ENCODE measurements at places on chromosomes 7 and 10. TPM values are rescaled to one million over a fixed set of nuclear protein-coding genes. Genes with fewer than 3 reads are reported as not detected.

Gene NME8
- total RNA-seq: not detected

Gene SP4
- total RNA-seq: 19.0 TPM

Gene TBX20
- 0.15 TPM for total RNA-seq

Gene RSPH10B
- total RNA-seq: not detected

Gene ALKBH4
- total RNA-seq: 7.7 TPM

GRCh38 chr7:13628239-13629001 is 361.0 kb downstream of the ETV1 start:
- H3K36me3 ChIP-seq: no peaks in the 10 kb centered on the region
- no peaks in the 10 kb centered on the region for H3K27me3 ChIP-seq

GRCh38 chr10:32000937-32001336 is 55.3 kb downstream of the KIF5B start:
- no peak overlapping the region for H3K4me3 ChIP-seq
- no peaks in the 10 kb centered on the region for H3K36me3 ChIP-seq
- no peaks in the 10 kb centered on the region for H3K4me1 ChIP-seq
- DNase-seq: no peak
- H3K27me3 ChIP-seq: no peaks in the 10 kb centered on the region

- peaks cover 2% of the 10 kb centered on the region for H3K36me3 ChIP-seq
- H3K4me1 ChIP-seq: no peaks in the 10 kb centered on the region
- H3K27me3 ChIP-seq: no peaks in the 10 kb centered on the region
- H3K27ac ChIP-seq: no peak overlapping the region
- no peak for DNase-seq
Measured at GRCh38 chr10:93039721-93040120, 20.9 kb upstream of the CYP26C1 start.

DNA sequence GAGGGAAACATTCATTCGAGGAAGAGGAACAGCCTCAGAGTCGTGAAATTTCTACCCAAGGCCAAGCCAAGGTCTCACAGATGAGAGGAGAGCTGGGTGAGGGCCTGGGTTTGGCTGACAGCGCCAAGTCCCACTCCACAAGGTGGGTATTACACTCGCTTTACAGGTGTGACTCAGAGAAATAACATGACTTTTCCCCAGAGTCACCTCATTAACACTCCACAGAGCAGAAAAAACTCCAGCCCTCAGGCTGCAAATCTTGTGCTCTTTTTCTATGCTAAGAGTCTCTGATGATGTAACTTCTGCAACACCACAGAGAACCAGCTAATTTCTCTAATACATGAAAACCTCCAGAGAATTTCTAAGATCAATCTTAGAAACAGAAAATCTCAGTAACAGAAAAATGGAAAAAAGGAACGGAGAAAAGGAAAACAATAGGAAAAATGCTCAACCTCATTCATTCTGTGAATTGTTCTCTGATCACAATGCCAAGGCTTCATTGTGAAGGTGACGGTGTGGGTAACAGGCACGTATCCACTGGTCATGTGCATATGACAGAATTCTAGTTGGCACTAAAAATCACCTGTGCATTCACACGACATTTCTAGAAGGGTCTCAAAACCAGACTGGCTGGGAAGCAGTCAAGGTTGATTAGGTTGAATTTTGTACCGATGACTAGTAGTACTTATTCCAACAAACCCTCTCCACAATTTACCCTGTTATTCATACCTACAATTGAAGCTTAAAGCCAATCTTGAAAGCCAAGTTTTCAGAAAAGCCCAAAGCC is 20.3 kb downstream of the YWHAG start:
- no peak for DNase-seq
- H3K27ac ChIP-seq: no peak overlapping the region
- peaks cover 61% of the 10 kb centered on the region for H3K4me1 ChIP-seq
- H3K4me3 ChIP-seq: no peak overlapping the region
- H3K36me3 ChIP-seq: peaks cover 41% of the 10 kb centered on the region
- no peaks in the 10 kb centered on the region for H3K27me3 ChIP-seq

- DNase-seq: no peak
- no peaks in the 10 kb centered on the region for H3K36me3 ChIP-seq
- no peak overlapping the region for H3K4me3 ChIP-seq
- peaks cover 19% of the 10 kb centered on the region for H3K4me1 ChIP-seq
Measured at GRCh38 chr10:84540022-84540616, 211.7 kb downstream of the CCSER2 start.

DNA sequence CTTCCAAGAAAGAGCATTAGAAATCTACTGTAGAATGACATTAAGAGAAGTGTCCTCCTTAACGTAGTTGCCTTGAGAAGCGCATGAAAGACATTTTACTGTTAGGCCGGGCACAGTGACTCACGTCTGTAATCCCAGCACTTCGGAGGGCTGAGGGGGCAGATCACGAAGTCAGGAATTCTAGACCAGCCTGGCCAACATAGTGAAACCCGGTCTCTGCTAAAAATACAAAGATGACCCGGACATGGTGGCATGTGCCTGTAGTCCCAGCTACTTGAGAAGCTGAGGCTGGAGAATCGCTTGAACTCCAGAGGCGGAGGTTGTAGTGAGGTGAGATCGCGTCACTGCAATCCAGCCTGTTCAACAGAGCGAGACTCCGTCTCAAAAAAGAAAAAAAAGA is 28.9 kb downstream of the TARP start:
- no peaks in the 10 kb centered on the region for H3K27me3 ChIP-seq
- H3K4me3 ChIP-seq: no peak overlapping the region
- H3K27ac ChIP-seq: peak overlapping the region; percentile 10
- DNase-seq: no peak
- H3K36me3 ChIP-seq: peaks cover 3% of the 10 kb centered on the region
- H3K4me1 ChIP-seq: peaks cover 10% of the 10 kb centered on the region

- peak; percentile 40 for DNase-seq
- H3K4me3 ChIP-seq: no peak overlapping the region
- no peaks in the 10 kb centered on the region for H3K27me3 ChIP-seq
- no peaks in the 10 kb centered on the region for H3K36me3 ChIP-seq
- H3K27ac ChIP-seq: no peak overlapping the region
Measured at GRCh38 chr7:47361746-47362215, 220.1 kb downstream of the TNS3 start.

- peaks cover 26% of the 10 kb centered on the region for H3K4me1 ChIP-seq
- peaks cover 10% of the 10 kb centered on the region for H3K27me3 ChIP-seq
- no peak for DNase-seq
- no peaks in the 10 kb centered on the region for H3K36me3 ChIP-seq
Measured at GRCh38 chr7:77419102-77419501, 3.0 kb upstream of the GSAP start.

GRCh38 chr10:77643795-77644468 is 6.3 kb upstream of the KCNMA1 start:
- no peak overlapping the region for H3K4me3 ChIP-seq
- DNase-seq: peak; percentile 29
- H3K27ac ChIP-seq: no peak overlapping the region
- H3K36me3 ChIP-seq: no peaks in the 10 kb centered on the region

- no peak overlapping the region for H3K4me3 ChIP-seq
- H3K27me3 ChIP-seq: peaks cover 7% of the 10 kb centered on the region
- H3K4me1 ChIP-seq: peaks cover 29% of the 10 kb centered on the region
- H3K27ac ChIP-seq: no peak overlapping the region
- no peaks in the 10 kb centered on the region for H3K36me3 ChIP-seq
Measured at GRCh38 chr7:23893176-23893941, 183.3 kb downstream of the STK31 start.

GRCh38 chr10:62001898-62002297 is 100.4 kb downstream of the ARID5B start:
- peak overlapping the region; percentile 79 for H3K27ac ChIP-seq
- H3K4me3 ChIP-seq: peak overlapping the region; percentile 28
- peaks cover 85% of the 10 kb centered on the region for H3K4me1 ChIP-seq
- no peaks in the 10 kb centered on the region for H3K27me3 ChIP-seq
- peaks cover 79% of the 10 kb centered on the region for H3K36me3 ChIP-seq
- no peak for DNase-seq

DNA sequence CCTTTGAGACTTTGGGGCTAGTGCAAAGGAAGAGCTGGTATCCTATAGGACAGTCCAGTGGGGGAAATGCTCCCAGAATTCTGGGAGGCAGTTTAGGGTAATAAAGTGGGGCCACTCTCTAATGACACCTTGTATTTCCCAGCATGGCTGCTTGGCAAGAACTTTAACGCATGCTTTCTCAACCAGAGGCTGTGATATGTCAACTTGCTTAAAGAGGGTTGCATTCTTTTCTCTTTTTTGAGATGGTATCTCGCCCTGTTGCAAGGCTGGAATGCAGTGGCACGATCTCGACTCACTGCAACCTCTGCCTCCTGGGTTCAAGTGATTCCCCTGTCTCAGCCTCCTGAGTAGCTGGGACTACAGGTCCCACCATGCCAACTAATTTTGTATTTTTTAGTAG is 38.4 kb downstream of the ALDH18A1 start:
- H3K36me3 ChIP-seq: peaks cover 61% of the 10 kb centered on the region
- no peak for DNase-seq
- H3K27ac ChIP-seq: no peak overlapping the region
- H3K4me3 ChIP-seq: no peak overlapping the region
- H3K27me3 ChIP-seq: no peaks in the 10 kb centered on the region

DNA sequence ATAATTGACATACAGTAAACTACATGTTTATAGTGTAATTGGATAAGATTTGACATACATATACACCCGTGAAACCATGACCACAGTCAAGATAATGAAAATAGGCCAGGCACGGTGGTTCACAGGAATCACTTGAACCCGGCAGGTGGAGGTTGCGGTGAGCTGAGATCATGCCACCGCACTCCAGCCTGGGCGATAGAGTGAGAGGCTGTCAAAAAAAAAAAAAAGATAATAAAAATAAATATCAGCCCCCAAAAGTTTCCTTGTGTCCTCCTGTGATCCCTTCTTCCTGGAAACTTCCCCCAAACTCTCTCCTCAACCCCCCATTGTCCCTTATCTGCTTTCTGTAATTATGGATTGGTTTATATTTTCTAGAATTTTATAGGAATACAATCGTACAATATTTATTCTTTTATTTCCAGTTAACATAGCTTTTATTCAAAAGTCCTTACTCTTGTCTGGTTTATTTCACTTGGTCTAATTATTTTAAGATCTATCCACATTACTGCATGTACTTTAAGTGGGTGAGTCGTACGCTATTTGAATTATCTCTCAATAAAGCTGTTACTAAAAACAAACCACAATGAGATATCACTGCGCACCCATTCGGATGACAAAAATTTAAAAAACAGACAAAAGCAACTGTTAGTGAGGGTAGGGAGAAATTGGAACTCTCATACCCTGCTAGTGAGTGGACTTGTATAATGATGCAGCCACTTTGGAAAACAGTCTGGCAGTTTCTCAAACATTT is 30.1 kb upstream of the TNPO3 start:
- no peaks in the 10 kb centered on the region for H3K27me3 ChIP-seq
- no peak for DNase-seq

- no peak for DNase-seq
- peaks cover 27% of the 10 kb centered on the region for H3K4me1 ChIP-seq
- no peak overlapping the region for H3K4me3 ChIP-seq
- H3K27me3 ChIP-seq: peaks cover 74% of the 10 kb centered on the region
Measured at GRCh38 chr7:155457544-155458110, 302 bp upstream of the EN2 start.

DNA sequence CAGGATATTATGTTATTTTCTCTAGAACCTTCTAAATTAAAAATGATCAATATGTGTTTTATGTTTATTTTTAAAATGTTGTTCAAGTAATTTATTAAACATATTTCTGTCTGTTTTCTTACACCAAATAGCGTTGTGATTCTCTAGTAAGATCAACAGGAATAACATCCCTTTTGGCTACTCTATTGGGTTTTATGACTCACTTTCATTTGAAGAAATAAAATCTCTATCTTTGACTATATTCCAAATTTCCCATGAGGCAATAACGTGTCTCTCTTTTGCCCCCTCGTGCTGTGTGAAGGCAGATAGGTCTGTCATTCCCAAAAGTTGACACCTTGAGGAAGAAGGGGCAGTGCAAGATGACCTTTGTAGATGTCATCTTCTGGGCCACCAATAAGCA is 40.9 kb downstream of the ITGA8 start:
- no peaks in the 10 kb centered on the region for H3K4me1 ChIP-seq
- H3K4me3 ChIP-seq: no peak overlapping the region
- no peak overlapping the region for H3K27ac ChIP-seq
- no peaks in the 10 kb centered on the region for H3K36me3 ChIP-seq
- peaks cover 23% of the 10 kb centered on the region for H3K27me3 ChIP-seq

DNA sequence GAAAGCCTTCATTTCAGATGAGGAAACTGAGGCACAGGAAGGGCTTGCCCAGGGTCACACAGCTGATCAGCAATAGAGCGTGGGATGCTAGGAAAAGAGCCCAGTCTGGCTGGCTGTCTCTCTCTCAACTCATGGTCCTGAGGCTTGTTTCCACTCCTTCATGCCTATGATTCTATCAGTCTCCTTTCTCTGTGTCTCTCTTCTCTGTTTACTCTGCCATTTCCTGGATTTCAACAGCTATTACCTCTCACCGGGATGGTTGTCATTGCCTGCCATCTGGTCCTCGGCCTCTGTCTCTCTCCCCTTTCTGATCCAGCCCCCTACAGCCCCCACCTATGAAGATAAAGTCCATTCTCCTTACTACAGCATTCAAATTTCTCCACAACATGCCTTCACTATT is 93.3 kb upstream of the AGBL3 start:
- DNase-seq: no peak
- peaks cover 5% of the 10 kb centered on the region for H3K27me3 ChIP-seq
- no peak overlapping the region for H3K27ac ChIP-seq
- H3K4me1 ChIP-seq: peaks cover 3% of the 10 kb centered on the region
- H3K4me3 ChIP-seq: no peak overlapping the region
- peaks cover 5% of the 10 kb centered on the region for H3K36me3 ChIP-seq

DNA sequence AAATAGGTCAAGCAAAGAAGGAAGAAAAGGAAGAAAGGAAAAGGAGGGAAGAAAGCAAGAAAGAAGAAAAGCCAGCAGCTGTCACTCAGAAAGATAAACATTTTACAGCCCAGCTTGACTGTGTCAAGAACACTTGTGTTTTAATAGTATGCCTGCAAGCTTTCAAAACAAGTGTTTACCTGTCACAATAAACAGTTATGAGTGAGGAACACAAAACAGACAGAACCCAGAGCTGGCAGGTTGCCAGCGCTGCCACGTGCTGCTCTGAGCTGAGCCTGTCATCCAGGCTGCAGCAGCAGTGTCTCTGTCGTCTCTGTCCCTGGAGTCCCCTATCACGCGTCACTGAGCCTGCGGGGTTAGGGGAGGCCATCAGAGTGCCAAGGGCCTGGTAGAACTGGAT is 827.6 kb upstream of the AUTS2 start:
- no peak for DNase-seq
- H3K36me3 ChIP-seq: no peaks in the 10 kb centered on the region
- no peak overlapping the region for H3K27ac ChIP-seq
- H3K27me3 ChIP-seq: no peaks in the 10 kb centered on the region
- H3K4me1 ChIP-seq: no peaks in the 10 kb centered on the region
- no peak overlapping the region for H3K4me3 ChIP-seq

DNA sequence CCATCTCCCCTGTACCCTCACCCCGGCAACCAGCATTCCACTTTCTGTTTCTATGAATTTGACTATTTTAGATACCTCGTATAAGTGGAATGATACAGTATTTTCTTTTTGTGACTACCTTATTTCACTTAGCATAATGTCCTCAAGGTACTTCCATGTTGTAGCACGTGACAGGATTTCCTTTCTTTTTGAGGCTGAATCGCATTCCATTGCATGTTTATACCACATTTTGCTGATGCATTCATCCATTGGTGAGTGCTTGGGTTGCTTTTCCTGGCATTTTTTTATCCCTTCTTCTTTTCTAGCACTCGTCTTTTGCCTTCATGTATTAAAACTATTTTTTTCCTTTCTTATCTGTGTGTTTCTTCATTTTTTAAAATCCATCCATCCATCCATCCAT is 22.3 kb upstream of the EXOC6 start:
- no peak overlapping the region for H3K27ac ChIP-seq
- no peaks in the 10 kb centered on the region for H3K36me3 ChIP-seq
- H3K4me1 ChIP-seq: peaks cover 14% of the 10 kb centered on the region
- H3K4me3 ChIP-seq: no peak overlapping the region
- no peaks in the 10 kb centered on the region for H3K27me3 ChIP-seq
